ENCODE measurements at places on chromosomes 13 and 19.

- DNase-seq = no peak
Measured at GRCh38 chr13:88136098-88136790, 465.1 kb downstream of the SLITRK5 start.

DNA sequence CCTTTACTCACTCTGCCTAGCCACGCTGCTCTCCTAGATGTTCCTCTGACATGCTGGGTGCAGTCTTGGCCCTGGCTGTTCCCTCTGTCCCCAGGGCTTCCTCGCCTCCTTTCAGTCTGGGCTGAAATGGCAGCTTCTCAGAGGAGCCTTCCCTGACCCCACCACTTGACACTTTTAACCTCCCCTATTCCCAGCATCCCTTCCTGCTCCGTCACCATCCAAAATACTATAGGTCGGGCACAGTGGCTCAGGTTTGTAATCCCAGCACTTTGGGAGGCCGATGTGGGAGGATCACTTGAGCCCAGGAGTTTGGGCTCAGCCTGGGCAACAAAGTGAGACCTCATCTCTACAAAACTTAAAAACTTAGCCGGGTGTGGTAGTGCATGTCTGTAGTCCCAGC lies 2.6 kb downstream of the FAM187B start:
- DNase-seq = peak; percentile 62

DNA sequence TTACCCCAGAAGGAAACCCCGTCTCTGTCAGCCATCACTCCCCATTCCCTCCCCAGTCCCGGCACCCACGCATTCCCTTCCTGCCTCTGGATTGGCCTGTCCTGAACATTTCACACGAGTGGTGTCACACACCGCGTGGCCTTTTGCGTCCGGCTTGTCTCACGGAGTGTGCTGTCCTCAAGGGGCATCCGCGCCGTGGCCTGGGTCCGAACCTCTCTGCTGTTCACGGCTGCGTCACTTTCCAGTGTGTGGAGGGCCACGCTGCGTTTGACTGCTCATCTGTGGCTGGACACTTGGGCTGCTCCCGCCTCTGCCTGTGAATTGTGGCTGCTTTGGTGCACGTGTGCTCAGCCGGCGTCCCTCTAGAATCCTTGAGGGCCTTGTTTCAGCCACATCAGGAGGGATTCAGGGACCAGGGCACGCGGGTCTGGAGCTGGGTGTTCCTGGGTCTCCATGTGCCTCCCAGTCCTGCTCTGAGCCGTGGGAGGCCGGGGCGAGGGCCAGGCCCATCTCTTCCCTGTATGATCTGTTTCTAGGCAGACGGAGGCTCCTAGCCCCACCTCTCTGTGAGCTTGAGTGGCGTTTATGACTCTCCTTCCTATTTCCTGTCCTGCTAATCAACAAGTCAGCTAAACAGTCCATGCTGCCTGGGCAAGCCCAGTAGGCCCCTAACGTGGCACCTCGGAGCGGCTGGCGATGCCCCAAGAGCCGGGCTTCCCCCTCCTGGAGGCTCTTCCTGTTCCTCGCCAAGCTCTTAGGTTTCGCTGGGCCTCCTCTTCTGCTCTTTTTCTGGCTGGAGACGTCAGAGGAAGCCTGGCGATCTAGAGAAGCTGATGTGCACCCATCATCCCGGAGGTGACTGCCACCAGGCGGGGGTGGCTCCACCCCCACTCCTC lies 8.1 kb downstream of the STK11 start:
- DNase-seq = no peak

DNA sequence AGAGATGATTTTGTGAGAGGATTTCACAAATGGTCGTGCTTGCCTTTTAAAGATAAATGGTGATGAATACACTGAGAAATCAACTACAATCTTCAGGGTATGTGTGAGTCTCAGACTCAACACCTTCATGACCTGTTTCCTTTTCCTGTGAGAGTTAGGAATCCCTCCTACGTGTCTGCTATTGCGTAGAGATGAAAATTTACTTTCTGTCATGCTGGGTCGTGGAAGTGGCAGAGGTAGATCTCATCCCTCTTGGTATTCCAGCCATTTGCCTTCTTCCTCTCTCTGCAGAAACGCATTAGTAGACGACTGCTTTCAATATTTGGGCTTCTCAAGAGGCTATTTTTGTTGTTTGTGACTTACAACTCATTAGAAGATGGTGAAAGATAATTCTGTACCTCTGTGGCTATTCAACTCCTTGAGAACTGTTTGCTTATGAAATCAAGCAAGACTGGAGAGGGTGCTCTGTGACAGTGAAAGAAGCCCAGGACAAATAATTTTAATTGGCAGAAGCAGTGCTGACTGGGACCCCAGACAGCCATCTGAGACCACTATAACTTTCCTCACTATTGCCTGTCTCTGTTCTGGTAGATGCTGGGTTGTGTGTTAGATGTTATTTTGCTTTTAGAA lies 233.1 kb downstream of the LACC1 start:
- DNase-seq = no peak

DNA sequence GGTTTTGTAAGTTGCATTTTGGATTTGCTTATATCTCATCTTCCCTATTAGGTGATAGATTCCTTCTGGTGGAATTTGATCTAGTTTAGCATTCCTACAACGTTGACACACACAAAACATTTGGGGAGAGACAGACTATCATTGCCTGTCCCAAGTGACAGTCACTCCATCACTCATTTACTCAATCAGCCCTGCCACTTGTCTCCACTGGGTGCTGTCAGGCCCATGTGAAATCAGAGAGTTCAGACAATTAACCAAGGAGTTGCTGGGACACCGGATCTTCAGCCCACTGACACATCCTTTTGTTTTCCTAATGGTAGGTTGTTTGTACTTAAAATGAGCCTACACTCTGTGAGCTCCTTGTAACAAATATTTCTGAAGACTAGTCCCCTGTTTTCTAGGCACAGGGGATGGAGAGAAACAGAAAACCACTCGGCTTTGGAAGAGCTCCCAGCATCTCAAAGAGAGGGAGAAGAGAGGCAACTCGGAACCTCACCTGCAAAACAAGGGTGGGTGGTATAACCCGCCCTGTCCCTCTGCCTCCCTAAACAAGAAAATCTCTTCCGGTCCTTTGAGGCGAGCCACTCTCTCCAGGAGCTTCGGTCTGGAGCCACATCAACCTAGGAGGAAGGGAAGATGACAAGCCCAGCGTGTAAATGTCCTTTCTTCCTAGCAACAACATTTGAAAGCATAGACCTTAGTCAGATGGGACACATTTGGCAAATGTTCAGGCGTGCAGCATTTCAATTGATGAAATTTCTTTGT lies 440.9 kb upstream of the KLF12 start:
- DNase-seq = no peak

GRCh38 chr19:46186101-46186716 lies 38.2 kb downstream of the IGFL2 start:
- DNase-seq = no peak

- DNase-seq = no peak
Measured at GRCh38 chr19:35034005-35034502, 3.8 kb downstream of the SCN1B start.

DNA sequence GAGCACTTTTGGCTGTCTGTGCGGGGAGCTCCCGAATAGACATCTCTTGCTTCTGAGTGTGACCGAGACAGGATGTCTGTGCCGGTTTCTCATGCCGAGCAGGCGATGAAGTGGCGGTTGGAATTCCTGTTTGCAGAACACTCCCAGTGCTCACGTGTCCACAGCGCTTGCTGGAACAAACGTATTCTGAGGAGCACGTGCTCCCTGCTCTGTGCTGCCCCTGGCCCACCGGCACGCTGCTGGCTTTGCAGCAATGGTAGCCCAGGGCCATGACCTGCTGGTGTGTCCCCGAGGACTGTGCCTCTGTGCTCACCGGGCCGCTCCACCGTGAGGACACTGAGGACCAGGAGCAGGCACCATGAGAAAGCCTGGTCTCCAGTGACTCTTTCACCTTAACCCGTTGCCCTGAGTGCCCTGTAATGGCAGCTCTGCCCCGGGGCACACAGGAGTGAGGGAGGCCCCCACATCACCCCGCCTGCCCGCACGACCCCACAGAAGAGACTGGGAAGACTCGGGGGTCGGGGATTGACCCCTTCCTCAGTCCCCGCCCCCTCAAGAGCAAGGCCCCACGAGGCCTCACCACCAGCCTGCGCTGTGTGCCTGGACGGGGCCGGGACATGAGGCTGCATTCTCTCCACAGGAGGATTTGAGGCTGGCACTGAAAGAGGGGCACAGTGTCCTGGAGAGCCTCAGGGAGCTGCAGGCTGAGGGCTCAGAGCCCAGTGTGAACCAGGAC lies 40.0 kb upstream of the F7 start:
- no peak for DNase-seq

DNA sequence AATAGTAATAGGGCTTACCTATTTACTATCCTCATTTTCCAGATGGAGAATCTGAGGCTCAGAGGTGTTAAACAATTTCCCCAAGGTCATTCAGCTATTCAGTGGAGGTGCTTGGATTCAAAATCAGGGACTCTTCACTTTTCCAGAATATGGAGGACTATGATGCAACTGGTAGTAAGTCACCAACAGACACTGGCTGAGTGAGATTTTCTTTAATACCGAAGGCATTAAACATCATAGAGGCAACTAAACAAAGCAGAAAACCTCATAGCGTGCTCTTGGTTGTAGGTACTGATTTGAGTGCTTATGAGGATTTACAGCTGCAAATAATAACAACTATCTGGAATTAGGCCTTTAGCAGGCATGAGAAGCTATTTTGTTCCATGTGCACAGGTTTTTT lies 134.4 kb downstream of the DLEU7 start:
- no peak for DNase-seq

DNA sequence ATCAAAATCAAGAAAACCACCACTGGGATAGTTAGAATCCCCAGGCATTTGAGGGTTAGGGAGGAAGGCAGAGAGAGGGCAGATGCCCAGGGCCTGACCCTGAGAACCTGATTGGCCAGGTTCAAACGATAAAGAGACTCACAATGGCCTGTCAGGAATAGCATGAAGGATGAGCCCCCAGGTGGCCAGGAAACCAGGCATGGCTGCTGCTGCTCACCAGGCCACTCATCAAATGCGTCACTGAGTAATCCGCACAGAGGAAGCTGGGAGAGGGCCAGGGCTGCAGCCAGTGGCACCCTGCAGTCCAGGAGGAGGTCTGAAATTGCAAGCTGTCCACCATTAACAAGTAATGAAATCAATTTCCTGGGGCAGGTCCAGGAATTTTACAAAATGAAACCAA lies 111.3 kb downstream of the KATNAL1 start:
- no peak for DNase-seq

DNA sequence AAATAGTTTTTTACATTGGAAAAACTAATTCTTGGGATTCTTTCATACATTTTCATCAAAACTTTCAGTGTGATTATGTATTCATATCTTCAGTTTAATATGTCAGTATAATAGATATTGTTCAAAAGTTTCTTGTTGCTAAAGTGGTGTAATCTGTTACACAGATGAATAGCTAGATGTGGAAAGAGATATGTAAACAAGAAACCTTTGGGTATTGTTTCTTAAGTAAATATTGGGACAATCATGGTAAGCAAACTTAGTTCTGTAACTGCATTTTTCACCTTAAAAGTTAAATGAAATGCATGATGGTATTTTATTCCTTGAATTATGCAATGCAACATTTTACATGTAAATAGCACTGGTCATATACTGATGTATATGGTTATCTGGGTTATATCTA lies 12.2 kb downstream of the ABHD13 start:
- DNase-seq = no peak

DNA sequence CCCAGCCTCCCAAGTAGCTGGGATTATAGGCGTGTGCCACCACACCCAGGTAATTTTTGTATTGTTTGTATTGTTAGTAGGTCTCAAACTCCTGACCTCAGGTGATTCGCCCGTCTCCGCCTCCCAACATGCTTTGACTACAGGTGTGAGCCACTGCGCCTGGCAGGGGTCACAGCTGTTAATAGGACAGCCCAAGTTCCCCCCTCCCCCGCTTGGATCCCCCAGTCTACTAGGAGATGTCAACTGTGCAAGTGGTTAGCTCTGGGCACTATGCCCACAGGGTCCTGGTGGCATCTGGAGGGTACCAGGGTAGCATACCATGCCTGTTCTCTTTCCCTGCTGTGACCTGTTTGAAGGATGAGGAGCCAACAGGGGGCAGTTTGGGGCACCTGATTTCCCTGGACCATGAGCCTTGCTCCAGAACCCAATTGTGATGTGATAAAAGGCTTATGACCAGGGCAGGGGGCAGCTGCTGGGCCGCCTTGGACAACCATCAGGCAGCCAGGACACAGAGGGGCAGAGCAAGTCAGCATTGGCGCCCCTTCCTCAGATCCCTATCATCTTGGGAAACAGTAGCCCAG lies at the start of gene TSPAN16:
Gene TSPAN16 (plus strand): TSS at position 496 of the 581 bp plus-strand sequence. CDS start 138 bp downstream, outside the sequence.
- no peak for DNase-seq

DNA sequence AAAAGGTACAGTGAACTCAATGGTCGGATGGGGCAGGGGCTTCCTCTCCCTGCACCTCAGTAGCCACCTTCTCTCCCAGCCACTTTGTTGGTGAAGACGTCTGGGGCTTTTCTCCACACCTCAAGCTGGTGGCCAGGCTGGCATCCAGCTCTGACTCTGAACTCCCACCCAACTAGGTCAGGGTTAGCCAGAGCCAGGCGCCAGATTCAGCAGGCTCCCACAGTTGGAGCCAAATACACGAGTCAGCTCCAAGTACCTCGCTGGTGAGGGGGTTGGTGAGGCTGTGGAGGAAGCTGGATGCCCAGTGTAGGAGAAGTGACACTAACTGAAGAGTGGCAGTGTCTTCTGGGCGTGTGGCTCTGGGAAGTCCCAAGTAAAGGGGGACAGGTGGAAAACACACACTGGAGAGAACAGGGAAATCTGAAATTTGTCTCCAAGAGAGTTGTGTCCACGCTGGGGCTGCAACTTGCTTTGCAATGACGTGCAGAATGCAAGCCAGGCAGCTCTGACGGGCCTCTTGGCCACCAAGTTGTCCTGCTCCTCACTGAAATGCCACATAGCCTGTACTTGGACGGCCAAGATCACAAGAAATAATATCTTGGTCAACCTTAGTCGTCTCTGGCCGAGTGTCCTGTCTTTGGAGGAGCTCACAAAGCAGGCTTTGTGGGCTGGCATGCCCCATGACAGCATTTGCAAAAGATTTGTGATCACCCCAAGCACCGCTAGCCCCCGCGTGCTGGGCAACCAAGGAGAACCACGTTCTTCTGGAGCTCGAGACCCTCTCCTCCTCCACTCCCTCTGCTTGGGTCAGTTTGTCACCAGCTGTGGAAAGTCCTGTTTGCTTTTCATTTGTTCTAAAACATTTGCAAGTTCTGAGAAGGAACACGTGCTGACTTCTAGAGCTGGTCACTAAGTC lies 18.1 kb downstream of the SLC7A1 start:
- DNase-seq = no peak

GRCh38 chr13:44188257-44188656 lies 185.4 kb upstream of the SERP2 start:
- no peak for DNase-seq

DNA sequence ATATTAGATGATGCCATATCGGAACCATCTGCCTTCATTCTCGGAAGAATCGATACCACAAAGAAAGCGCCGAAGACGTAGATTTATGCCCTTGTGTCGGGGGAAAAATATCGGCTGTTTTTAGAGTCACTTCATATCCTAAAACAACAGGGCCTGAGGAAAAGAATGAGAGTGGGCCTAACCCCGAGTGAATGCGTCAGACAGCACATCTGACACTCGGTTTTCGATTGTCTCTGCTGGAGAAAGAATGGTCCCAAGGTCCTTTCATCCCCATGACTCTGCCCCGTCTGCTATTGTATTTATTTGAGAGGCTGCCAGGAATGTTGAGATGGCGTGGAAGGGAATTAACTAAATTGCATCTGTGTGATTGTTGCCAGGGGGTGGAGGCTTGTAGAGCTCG lies 46.1 kb downstream of the CHST8 start:
- DNase-seq = no peak
